C1 segment of cervical spinal cord (tissue), 14 donors: ENCODE measurements at places on chromosomes 3 and 15.

DNA sequence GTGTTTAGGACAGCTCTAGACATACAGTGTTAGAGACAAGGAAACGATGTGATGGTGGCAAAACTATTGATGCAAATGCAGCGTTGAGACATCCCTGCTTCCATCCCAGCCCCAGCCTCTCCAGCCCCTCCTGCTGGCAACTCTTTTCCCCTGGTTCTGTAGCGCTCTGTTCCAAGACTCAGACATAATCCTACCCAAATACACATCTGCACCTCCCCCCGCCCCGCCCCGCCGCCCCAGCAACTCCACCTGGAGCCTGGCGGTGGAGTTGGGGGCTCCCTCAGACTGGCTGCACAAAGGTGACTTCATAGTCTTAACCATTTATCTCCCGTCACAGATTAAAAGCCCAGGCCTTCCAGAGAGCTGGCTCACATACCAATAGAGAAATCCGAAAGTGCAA is 7.2 kb upstream of the SEC22A start:
- no peak for DNase-seq

GRCh38 chr15:79431636-79432344 is at the start of gene MINAR1:
Gene MINAR1 (plus strand): TSS chr15:79432336. CDS start chr15:79456148, 23,812 bp downstream.
- DNase-seq = no peak

GRCh38 chr3:122993124-122993978 is 34.2 kb downstream of the SEMA5B start:
- no peak for DNase-seq

- peak; percentile 14 for DNase-seq
Observed at GRCh38 chr3:146250449-146251382, at the start of gene PLSCR4. Gene PLSCR4 (minus strand): TSS chr3:146251105. CDS start chr3:146222071, 29,034 bp downstream.

DNA sequence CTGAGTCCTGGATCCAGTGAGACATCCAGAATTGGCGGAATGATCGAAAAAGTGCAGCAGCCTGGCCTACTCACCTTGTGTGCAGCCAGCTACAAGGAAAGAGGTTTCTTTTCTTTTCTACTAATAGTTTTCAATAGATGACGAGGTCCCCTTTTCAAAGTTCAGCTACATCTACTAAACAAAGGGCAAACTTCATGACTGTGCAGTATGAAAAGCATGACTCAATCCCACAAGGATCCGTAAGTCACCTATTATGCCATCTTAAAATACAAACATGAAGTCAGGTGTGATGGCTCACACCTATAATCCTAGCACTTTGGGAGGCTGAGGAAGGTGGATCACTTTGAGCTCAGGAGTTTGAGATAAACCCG is 16.7 kb downstream of the MIX23 start:
- no peak for DNase-seq

DNA sequence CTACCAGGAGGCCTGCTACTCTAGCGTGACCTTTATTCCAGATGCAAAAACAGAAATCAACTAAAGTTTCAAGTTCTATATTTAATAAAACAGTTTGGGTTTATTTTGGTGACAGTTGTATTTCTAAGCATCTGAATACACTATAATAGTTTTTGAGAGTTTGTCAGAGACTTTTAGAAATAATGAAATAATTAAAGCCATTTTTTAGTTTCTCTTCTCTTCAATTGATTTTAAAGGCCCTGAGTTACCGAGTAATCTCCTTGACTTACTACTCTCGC is 523.4 kb downstream of the CADM2 start:
- no peak for DNase-seq

DNA sequence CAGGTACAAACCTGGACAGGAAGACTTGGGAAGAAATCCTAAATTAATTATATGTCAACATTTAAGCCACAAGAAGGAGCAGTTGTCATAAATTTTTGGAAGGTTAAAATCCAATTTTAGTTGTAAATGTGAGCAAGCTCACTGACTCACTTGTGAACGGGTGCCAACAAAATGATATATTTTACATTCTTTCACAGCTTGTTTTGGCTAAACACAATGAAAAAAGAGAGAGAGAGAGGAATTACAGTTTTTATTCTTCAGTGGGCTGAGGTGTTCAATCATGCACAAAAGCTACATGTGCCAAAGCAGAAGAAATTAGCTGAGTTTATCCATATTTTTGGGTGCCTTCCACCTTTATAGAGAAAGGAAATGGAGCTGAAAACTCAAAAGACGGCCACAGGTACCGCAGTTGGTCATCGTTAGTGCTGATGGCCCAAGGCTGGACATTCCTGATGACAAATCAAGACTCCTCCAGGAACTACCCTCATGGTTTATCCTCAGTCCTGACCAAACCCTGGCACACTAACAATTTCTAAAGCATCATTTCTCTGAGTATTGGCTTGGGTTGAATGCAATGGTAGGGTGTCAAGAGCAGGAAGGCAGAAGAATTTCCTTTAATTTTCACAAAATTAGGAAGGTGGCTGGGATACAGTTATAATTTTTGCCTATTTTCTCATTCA is 37.6 kb upstream of the WNT5A start:
- DNase-seq = no peak

DNA sequence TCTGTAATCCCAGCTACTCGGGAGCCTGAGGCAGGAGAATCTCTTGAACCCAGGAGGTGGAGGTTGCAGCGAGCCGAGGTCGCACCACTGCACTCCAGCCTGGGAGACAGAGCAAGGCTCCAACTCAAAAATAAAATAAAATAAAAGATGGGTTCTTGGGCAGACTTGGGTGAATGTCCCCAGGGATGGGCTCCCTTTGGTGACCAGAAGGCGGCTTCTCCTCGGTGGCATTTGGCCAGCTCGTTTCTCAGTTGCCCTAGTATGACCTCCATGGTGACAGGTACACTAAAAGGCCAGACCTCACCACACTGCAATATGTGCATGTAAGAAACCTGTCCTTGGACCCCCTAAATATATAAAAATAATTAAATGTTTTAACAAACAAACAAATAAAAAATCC is 76.0 kb upstream of the SNRPA1 start:
- no peak for DNase-seq
